AG08396 (cell line): ENCODE measurements at places on chromosomes 2 and 18.

DNA sequence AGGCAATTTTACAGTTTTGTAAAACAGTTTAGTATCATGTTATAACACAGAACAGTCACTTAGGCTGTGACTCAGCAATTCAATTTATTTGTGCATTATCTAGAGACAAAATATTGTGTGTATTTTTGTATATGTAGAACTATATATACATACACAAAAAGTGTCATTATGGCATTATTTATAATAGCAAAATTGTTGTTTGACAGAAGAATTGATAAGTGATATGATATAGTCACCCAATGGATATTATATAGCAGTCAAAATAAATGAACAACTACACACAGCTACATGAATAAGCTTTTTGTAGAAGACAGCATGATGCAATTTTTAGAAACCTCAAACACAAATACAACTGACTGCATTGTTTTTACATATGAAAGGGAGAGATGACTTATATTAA, 334.0 kb downstream of the TRIB2 start:
- no peak for DNase-seq

DNA sequence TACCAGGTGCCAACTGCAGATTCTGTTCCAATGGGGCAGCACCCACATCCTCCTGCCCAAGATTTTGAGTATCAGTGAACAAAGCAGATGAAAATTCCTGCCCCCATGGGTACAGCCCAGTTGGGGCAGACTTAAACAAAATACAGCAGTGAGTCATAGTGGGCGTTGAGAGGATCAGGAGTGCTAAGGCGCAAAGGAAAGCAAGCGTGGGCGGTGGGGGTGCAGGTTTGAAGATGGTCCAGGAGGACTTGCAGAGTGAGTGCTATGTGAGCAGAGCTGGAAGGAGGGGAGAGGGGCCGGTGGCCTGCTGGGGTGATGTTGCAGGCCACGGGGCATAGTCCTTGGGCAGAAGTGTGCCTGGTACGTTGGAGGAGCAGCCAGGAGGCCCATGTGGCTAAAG, 24.7 kb downstream of the STEAP3 start:
- DNase-seq = peak; percentile 78

DNA sequence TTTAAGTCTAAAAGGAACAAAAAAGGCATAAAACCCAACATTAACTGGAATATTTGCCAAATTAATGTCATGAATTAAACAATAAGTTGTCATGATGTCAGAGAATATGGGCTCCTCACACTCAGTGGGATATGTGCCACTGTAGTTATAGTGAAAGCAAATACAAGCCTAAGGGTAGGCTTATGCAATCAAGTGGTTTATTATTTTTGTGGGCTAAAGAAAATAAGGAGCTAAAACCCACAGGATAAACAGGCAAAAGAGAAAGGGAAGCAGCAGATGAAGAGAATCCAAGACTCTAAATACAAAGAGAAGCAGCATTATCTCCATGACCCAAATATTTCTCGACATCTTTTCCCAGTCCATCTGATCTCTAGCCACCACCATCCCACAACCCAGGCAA, 17.5 kb downstream of the YWHAQ start:
- DNase-seq = peak; percentile 55

GRCh38 chr2:196925768-196926561, 542 bp downstream of the PGAP1 start:
- DNase-seq = peak; percentile 47

- no peak for DNase-seq
Measured at GRCh38 chr2:120265006-120265405, 12.4 kb downstream of the RALB start.

- no peak for DNase-seq
Measured at GRCh38 chr2:137826373-137827372, 137.6 kb upstream of the HNMT start.
